ENCODE measurements at places on chromosomes 12 and 14. TPM values are rescaled to one million over a fixed set of nuclear protein-coding genes. Genes with fewer than 3 reads are reported as not detected.
A peak's percentile ranks its signal among the peaks of the same experiment; 100 is the strongest.

DNA sequence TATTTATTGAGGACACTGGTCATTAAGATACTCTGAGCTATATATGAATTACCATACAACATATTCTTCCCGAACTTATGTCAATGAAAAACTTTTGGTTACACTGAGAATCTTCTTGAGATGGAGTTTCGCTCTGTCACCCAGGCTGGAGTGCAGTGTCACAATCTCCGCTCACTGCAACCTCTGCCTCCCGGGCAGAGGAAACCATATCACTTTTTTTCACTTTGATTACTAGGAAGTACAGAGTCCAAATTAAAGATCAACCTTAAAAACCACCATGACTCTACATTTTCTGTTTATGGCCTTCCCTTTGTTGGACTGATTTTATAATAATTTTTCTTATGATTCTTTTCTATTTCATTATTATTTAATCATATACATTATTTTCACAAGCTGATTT is 336.5 kb downstream of the FSCB start:
- DNase-seq: no peak

DNA sequence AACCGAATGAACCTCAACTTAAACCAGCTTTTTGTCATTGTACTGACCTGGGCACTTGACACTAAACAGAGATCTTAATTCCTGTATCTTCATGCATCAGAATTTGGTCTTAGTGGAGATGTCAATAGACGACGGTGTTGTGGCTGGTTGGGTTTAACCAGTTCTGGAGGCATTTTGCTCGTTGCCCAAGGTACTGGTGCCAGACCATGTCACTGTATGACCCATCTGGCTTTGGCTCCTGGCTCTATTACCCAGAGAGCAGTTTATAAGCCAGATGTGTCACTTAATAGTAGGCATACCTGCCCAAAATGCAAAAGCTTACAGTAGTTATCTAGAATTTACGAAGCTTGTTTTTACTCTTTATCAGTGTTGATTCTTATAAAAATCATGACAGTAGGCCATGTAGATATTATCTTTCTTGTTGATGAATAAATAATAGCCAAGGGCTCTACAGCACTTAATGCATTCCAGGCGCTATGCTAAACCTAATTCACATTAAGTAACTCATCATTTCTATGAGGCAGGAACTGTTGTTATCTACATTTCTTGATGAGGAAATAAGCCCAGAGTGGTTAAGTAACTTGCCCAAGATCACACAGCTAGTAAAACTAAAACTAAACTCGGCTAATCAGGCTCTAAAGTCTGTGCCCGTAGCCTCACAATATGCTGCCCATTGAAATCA is 179.7 kb upstream of the HIF1A start:
- DNase-seq: no peak

- no peak for DNase-seq
These were observed 292.1 kb downstream of the GLT1D1 start for GRCh38 chr12:129145381-129145780.

GRCh38 chr14:50763382-50764007 is 67.5 kb downstream of the NIN start:
- peak; percentile 86 for DNase-seq

- DNase-seq: peak; percentile 95
These were observed 7.9 kb downstream of the DYNC1H1 start for GRCh38 chr14:101972126-101972866.

DNA sequence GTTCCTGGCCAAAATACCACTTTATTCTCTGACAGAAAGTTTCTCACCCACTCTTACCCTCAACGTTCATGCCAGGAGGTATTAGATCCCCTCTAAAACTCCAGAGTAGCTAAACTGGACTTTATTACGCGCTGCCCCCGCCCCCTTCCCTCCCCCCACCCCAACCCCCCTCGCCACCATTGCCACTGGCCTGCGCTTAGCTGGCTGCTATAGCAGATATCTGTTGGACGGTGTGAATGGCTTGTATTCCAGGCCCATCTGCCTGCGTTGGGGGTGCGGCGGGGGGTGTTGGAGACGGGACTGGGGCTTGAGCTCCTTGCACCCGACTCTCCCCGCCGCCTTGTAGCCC is 564 bp upstream of the THTPA start:
- no peak for DNase-seq

DNA sequence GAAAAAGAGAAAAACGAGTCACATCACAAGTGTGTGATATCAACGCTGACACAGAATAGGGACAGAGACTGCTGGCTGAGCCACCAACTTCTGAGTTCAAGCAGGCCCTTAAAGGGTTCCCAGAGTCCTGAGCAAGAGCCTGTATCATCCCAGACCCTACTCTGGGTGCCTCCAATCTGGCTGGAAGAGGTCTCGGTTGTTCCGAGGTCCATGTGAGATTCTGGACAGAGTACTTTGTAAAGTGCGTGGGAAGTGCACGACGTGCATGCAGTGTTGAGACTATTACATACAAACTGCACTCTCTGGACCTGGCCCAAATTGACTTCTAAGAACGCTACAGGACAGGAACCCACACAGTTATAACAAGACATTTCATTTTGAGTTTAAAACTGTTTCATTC is 40.6 kb downstream of the MOK start:
- no peak for DNase-seq

GRCh38 chr14:29391801-29392200 is 535.8 kb downstream of the PRKD1 start:
- DNase-seq: no peak

DNA sequence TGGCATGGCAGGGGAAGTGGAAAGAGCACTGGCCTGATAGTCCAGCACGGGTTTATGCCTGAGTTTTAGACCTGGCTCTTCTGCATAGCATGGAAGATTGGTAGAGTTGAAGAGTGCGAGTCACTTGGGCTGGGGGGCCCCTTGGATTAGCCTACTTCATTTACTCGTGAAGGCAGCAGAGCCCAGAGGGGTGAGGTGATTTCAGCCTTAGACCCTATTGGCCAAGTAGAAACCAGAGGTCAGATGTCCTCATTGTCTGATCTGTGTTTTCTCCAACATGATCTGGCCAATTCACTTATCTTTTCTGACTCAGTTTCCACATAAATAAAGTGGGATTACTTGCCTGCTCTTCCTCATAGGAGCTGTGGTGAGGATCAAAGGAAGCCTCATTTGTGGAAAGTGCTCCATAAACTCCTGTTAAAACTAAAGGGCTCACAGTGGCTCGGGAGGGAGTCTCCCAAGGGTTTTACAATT is 1.9 kb downstream of the PLEKHG3 start:
- DNase-seq: no peak

Gene KLRF1
- total RNA-seq: not detected

DNA sequence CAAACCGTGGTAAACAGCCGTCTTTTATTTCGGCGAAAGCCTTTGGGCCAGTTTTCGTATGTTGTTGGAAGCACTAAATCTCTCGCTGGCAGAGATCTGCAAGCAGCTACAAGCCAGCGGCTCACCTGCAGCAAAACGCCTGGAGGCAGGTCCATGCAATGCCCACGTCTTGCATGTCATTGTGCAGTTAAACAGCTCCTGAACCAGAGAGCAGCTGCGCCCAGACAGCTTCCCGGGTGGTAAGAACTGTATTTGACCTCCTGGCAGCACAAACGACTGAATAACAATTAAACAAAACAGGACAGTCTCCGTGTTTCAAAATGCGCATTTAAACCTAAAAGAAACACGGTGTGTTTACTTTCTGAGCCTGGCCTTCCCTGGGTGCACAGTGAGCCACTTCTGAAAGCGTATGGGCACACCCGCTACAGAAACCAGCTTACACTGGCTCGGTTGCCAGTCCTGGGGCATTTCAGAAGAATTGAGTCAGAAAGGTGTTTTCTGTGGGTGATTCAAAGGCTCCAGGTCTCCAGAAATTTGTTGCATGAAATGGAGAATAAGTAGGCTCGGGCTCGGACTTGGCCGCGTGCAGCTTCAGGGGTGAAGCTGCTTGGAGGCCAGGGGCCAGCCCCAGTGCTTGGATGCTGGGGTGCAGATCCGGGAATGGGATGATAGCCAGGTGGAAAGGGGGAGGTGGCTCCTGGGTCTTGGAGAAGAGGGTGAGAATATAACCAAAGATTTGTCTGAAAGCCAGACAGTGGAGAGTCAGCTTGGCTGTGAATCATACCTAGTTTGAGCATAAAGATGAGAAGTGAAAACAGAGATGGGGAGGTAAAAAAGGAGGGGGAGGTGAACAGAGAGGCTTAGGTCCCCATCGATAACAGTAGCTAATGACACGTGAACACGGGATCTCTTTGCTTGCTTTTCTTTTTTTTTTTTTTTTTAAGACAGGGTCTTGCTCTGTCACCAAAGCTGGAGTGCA is 24.9 kb upstream of the FZD10 start:
- no peak for DNase-seq

Gene MGAT4C
- not detected for total RNA-seq

- DNase-seq: peak; percentile 46
These were observed 4.6 kb upstream of the SEC23A start for GRCh38 chr14:39107591-39107996.

Gene FOXA1
- 2.6 TPM for total RNA-seq

- no peak for DNase-seq
These were observed 124.7 kb downstream of the EPS8 start for GRCh38 chr12:15664491-15664890.

Gene CSRP2
- total RNA-seq: 40.2 TPM

DNA sequence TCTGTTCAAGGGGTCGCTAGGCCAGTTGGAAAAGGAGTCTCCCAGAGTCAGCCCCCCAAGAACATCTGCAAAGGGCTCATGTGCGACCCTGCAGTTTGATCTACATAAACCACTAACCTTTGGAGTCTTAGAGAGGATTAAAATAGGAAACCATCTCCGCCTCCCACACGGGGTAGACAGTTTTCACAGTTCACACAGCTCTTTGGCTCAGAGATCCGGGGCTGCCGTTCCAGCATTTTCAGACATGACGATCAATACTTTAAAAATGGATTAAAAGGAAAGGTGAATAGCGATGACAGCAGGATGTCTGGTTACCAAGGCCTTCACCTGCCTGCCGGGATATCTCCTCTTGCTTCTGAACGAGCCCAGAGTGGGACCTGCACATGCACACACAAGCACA is 59.8 kb upstream of the BCL11B start:
- DNase-seq: no peak

Gene DLGAP5
- 0.94 TPM for total RNA-seq
